Activated naive CD4-positive, alpha-beta T cell treated with Interleukin-2 at 50 U/mL for 16 hours (primary cell): ENCODE measurements at places on chromosomes 12 and 14.

DNA sequence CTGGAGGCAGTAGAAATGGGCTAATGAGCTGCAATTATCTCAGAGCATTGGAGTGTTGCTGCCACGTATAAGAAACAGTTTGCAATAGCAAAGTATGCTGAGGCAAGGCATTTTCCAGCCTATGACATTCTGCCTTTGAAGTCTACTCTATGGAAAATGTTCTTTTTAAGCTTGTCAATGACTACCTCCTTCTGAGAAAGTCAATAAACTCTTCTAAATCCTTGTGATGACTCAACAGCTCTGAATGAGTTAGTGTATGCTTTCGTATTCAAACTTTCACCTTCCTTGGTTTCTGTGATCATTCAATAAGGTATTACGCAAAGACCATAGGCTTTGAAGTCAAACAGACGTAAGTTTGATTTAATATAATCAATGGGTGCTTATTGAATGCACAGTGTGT lies 111.2 kb downstream of the CAPZA3 start:
- DNase-seq: no peak

DNA sequence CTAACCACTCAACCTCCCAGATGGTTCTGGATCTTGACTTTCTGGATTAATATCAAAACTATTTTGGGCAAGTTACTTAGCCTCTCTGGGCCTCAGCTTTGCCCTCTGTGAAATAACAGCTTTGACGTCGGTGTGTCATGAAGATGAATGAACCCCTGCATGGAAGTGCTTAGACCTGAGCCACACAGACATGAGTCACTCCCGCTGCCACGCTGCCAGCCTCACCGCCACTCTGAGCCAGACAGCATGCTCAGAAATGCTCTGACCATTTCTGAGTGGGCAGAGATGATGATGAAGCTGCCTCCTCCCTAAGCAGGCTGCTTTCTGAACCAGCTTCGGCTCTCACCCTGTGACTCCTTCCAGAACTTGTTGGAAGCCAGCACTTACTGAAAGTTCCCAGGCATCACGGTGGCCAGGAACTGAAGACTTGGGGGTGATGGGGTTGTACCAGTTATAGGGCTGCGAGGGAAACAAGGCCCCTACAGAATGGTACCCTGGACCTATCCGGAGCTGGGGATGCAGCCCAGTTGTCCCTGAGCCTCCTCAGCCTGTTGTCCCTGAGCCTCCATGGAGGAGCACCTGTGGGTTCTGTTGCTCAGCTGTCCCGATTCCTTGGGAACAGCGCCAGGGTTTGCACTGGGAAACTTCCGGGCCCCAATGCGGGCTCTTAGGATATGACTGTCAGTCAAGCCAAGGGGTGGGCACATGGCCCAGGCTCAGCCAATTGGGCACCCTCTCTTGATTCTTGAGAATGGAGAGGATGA lies 2.0 kb upstream of the CCDC197 start:
- DNase-seq: peak; percentile 77

- DNase-seq: no peak
Measured at GRCh38 chr12:11564984-11565651, 84.4 kb upstream of the ETV6 start.

DNA sequence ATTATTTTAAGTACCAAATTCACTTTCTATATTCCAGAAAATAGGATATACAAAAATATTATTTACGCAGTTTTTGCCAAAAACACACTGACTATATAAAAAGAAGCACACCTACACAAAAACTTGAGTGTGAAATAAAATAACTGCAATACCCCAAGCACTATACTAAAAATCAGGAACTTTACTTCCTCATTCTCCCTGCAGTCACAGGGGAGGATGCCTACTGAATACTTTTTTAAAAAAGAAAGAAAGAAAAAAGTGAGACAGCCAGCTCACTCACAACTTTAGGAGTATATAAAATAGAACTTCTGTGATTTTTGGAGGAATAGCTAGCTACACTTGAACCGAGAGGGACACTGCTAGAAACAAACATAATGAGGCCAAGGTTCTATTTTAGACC lies 12.2 kb downstream of the RPS6KA5 start:
- DNase-seq: no peak

DNA sequence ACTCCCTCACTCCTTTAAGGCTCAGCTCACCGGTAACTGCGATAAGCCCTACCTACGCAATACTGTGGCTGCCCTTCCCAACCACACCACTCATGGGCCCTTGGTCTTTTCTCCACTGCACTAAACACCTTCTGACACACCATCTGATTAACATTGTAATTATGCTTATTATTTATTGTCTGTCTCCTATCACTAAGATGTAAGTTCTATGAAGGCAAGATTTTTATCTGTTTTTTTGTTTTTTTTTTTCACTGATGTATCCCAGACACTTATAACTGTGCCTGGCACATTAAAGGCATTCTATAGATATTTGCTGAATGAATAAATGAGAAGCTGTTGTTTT lies 34.2 kb upstream of the PYGL start:
- no peak for DNase-seq

GRCh38 chr12:30914986-30915591 lies 11.5 kb upstream of the TSPAN11 start:
- DNase-seq: no peak
